ENCODE measurements at places on chromosomes 12 and 14. TPM values are rescaled to one million over a fixed set of nuclear protein-coding genes. Genes with fewer than 3 reads are reported as not detected.

CISTR gene
- total RNA-seq = not detected

DNA sequence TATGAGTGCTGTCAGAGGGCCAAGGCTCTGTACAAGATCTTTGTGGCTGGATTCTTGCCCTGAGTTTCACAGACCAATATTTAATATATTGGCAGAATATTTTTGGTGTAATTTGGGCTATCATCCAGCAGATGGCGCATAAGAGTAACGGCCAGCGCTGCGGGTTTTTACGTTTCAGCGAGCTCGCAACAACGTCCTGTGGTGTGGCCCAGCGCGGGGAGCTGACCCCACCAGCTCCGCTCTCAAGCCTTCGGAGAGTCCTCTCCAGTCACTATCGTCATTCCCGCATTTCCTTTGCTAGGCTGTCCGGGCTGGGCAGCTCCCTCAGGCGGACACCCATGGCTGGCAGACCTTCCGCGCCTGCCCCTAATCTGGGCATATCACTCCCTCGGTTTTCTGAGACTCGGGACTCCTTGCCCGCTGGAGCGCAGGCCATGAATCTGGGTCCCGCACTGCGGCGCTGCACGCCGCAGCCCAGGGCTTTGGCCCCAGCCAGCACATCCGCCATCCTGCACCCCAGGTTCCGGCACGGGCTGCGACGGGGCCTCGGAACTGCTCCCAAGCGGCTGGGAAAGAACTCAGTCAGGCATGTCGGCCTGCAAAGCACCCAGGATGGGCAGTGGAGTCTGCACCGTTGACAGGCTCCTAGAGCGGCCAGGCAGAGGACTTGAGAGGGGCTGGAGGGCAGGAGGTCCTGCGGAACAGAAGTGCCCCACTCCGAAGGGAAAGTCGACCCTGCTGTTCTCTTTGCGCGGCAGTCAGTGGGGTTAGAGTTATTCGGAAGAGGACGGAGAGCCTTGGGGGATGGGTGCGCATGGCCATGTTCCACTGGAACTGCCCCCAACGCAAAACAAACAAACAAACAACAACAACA is 18.4 kb downstream of the OLR1 start:
- peak overlapping the region; percentile 92 for H3K4me3 ChIP-seq
- no peaks in the 10 kb centered on the region for H3K36me3 ChIP-seq
- DNase-seq = peak; percentile 75
- H3K27ac ChIP-seq = peak overlapping the region; percentile 81
- peaks cover 9% of the 10 kb centered on the region for H3K4me1 ChIP-seq

DNA sequence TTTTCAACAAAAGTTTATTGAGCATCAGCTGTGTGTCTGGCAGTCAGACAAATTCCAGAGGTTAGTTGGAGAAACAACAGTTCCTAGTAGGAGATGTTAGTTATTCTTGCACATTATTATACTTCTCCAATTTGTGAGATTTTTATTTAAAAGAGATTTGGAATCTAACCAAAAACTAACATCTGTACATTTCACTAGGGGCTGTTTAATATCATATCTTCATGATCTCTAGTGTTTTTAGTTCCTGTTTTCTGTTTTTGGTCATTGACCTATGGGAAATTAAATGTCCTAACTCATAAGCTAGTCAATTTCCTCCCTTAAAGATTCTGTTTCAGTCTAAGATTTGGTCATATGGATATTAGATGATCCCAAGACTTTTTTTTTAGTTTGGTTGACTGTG is 34.1 kb upstream of the KLHDC2 start:
- no peak overlapping the region for H3K27ac ChIP-seq
- H3K27me3 ChIP-seq = no peaks in the 10 kb centered on the region
- no peak overlapping the region for H3K4me3 ChIP-seq
- H3K36me3 ChIP-seq = no peaks in the 10 kb centered on the region
- DNase-seq = no peak

DNA sequence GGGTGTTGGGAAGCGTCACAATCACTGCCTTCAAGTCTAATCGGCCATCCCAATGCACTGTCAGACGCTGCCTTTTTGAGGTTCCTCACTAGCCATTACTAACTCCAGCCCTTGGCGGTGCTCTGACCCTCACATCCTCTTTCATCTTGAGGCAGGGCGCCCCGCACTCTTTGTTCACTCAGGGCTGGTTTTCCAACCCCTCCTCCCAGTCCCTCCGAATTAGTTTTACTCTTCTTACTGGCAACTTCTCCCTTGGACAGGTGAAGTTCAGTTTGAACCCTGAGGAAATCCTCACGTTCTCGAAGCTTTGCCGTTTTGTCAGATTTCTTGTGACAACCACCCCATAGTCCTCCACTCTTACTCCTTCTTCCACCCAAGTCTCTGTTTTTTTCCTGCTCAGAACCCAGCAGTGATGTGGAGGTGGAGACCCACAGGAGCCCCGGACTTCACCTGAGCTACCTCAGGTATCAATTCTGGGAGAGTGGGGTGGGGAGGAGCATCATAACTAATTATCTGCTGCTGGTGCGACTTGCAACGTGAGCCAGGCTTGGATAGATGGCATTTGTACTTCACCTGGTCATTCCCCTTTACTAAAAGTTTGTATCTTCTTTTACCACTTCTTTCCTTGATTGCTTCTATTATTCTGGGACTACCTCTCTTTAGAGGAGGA is 757 bp downstream of the ZC3H10 start:
- DNase-seq = no peak
- H3K27me3 ChIP-seq = no peaks in the 10 kb centered on the region
- H3K4me1 ChIP-seq = peaks cover 26% of the 10 kb centered on the region
- H3K4me3 ChIP-seq = peak overlapping the region; percentile 98
- peaks cover 18% of the 10 kb centered on the region for H3K36me3 ChIP-seq

DNA sequence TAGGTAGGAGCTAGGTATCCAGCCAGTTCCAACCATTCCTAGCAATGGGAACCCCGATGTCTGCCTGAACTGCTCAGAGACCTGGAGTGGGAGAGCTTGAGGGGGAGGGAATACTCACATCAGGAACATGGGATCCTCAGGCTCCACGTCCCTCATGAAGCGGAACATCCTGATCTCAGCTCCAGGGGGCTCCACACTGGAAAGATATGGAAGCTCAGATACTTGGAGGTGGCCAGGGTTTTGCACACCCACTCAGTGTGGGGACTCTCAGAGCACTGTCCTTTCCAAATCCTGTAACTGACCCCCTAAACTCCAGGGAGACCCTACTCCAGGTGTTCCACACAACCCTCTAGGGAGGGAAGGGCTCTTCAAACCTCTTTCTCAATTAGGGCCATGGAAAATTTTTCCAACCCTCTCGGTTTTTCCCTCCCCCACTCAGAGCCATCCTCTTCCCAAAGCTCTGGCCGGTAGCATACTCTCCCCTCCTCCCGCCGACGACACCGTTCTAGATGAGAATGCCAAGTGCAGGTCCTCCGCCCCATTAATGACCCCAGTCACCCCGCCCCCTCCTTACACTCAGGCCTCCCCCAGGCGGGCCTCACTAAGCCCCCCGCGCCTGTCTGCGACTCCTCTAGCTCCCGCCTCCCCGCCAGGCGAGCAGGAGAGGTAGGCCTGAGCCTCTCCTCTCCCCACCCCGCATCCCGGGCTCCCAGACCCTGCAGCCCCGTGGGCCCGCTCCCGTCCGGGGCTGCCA is 597 bp downstream of the MLF2 start:
- peak overlapping the region; percentile 98 for H3K27ac ChIP-seq
- peaks cover 28% of the 10 kb centered on the region for H3K36me3 ChIP-seq
- H3K4me1 ChIP-seq = peaks cover 23% of the 10 kb centered on the region
- peak overlapping the region; percentile 95 for H3K4me3 ChIP-seq
- H3K27me3 ChIP-seq = peaks cover 8% of the 10 kb centered on the region

DNA sequence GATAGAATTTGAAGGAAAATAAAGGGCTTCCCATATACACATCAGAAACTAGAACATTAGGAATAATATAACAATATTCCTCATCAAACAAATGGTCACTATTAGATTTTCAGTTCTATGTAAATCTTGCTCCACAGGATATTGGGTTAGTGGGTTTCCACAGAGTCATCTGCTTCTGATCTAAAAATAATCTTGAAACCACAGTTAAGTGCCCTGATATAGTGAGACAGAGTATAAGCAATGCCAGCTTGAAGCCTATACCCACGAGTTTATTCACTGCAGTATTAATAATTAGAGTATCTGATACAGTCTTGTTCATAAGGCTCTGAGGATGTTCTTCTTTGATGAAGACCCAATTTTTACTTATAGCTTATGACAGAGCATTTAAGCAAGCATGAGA is 74.5 kb upstream of the ATF7IP start:
- peaks cover 5% of the 10 kb centered on the region for H3K4me1 ChIP-seq
- H3K27ac ChIP-seq = no peak overlapping the region
- no peak for DNase-seq
- H3K36me3 ChIP-seq = no peaks in the 10 kb centered on the region
- no peaks in the 10 kb centered on the region for H3K27me3 ChIP-seq

- H3K4me1 ChIP-seq = peaks cover 15% of the 10 kb centered on the region
- H3K4me3 ChIP-seq = peak within 1 kb of the TSS; percentile 90
- peak; percentile 80 for DNase-seq
- H3K27ac ChIP-seq = peak within 1 kb of the TSS; percentile 86
Measured at GRCh38 chr14:104800771-104801519, at the start of gene ZBTB42. Gene ZBTB42 (plus strand): TSS chr14:104801101. CDS start chr14:104801198, 97 bp downstream.

GRCh38 chr14:22039938-22040780 is 366.5 kb upstream of the OR4E1 start:
- no peaks in the 10 kb centered on the region for H3K36me3 ChIP-seq
- H3K4me3 ChIP-seq = peak overlapping the region; percentile 78
- no peaks in the 10 kb centered on the region for H3K27me3 ChIP-seq
- DNase-seq = no peak

FOS gene
- total RNA-seq = 60.3 TPM

RASSF9 gene
- total RNA-seq = not detected

PARP2 gene
- total RNA-seq = 28.3 TPM

DNA sequence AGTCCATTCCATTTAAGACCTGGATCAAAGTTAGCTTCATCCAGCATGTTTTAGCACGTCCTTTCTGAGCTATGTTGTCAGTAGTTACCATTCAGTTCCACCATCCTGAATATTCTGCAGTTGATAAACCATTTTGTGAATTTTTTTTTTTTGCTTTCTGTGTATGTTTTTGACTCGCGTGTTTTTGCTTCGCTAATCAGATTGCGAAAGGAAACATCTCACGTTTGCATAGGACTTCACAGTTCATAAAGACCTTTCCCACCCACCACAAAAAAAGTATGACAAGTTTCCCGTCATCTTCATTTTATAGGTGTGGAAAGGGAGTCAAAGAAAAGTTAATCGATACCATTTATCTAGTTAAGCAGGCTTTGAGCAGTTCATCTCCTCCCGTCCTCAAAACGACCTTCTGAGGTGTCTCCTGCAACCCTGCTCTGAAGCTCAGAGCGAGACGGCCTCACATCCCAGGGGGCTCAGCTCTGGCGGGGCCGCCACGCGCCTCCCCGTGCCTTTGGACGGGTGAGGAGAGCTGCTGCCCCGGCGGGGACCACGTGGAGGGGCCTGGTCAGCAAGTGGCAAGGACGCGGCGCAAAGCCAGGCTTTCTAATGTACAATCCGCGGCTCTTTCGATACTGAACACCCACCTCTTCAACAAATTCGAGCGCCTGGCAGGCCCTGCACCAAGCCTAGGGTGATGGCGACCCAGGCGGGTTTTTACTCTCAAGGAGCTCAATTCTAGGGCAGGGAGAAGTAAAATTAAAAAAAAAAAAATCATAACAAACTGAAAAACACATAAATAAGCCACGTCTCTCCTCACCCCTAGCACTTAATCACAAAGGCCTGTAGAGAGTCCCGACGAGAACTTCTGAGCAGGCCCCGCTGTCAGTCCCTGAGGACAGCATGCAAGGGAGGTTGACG is 988 bp upstream of the TMEM263 start:
- peaks cover 15% of the 10 kb centered on the region for H3K4me1 ChIP-seq
- peaks cover 5% of the 10 kb centered on the region for H3K27me3 ChIP-seq
- peak overlapping the region; percentile 95 for H3K4me3 ChIP-seq
- DNase-seq = peak; percentile 41

GRCh38 chr12:26659930-26660329 is 173.1 kb downstream of the ITPR2 start:
- no peaks in the 10 kb centered on the region for H3K27me3 ChIP-seq
- no peak overlapping the region for H3K27ac ChIP-seq
- peaks cover 32% of the 10 kb centered on the region for H3K36me3 ChIP-seq
- H3K4me3 ChIP-seq = no peak overlapping the region
- H3K4me1 ChIP-seq = no peaks in the 10 kb centered on the region
- no peak for DNase-seq

DNA sequence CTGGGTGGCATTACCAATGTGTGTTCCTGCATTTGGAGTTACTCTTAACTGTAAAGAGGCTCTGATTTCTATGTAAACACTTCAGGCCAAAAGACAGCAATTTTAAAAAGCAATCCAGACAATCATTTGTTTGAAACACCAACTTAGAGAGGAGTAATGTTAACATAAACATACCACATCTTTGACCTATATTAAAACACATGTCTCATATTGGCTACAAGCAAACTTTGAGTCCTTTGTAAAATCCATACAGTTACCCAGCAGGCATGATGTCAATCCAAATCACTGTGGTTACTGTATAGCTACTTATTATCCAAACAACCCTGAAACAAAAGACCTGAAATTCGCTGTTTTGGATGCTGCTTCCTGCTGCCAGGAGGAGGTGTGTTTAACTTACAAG is 7.5 kb upstream of the G2E3 start:
- DNase-seq = no peak
- no peak overlapping the region for H3K4me3 ChIP-seq
- no peak overlapping the region for H3K27ac ChIP-seq
- H3K27me3 ChIP-seq = peaks cover 25% of the 10 kb centered on the region
- H3K4me1 ChIP-seq = peaks cover 5% of the 10 kb centered on the region

GRCh38 chr14:37452323-37452722 is 142.7 kb downstream of the FOXA1 start:
- no peaks in the 10 kb centered on the region for H3K4me1 ChIP-seq
- no peaks in the 10 kb centered on the region for H3K36me3 ChIP-seq
- H3K27ac ChIP-seq = no peak overlapping the region
- H3K27me3 ChIP-seq = no peaks in the 10 kb centered on the region
- DNase-seq = no peak

KLRG1 gene
- 16.1 TPM for total RNA-seq

DNA sequence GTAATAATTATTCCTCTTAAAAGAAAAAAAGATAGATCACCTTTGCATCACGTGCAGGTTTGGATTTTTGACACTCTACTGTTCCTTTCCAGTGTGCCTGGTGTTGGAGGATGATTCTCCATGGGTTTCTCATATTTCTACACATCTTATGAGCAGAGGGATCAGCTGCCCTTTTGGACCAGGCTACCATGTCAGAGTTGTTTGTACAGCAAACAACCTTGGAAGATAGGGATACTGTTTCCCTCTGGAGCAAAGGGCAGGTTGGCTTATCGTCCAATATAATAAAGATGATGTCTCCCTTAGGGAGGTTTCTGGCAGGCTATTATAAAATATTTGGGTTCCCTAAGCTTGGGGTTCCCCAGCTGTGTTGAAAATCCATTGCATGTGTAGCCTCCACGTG is 42.1 kb downstream of the DAO start:
- DNase-seq = no peak
- H3K27me3 ChIP-seq = peaks cover 11% of the 10 kb centered on the region
- no peaks in the 10 kb centered on the region for H3K4me1 ChIP-seq
- H3K27ac ChIP-seq = no peak overlapping the region
- no peaks in the 10 kb centered on the region for H3K36me3 ChIP-seq
- H3K4me3 ChIP-seq = no peak overlapping the region

GRCh38 chr14:97723351-97723750 is 926.2 kb downstream of the VRK1 start:
- peaks cover 61% of the 10 kb centered on the region for H3K4me1 ChIP-seq
- no peaks in the 10 kb centered on the region for H3K27me3 ChIP-seq
- H3K27ac ChIP-seq = peak overlapping the region; percentile 71
